ENCODE measurements at places on chromosomes 11 and 22.

- DNase-seq: no peak
These were observed 1.3 kb downstream of the FAM180B start for GRCh38 chr11:47587723-47588326.

GRCh38 chr11:31809857-31810778, 1.0 kb downstream of the PAX6 start:
- no peak for DNase-seq

DNA sequence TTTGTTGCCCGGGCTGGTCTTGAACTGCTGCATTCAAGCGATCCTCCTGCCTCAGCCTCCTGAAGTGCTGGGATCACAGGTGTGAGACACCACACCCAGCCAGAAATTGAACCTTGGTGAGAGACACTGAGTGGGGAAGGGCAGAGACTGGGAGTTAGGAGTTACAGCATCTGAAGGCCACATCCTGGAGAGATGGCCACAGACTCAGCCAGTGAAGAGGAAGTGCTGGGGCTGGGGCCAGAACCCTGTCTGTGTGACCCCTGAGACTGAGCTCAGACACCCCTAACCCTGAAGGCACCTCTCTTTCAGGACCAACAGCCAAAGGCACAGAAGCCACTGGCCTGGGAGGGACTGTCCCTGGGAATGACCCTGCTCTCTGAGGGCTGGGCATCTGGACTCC, 33.8 kb downstream of the TXN2 start:
- DNase-seq: no peak

DNA sequence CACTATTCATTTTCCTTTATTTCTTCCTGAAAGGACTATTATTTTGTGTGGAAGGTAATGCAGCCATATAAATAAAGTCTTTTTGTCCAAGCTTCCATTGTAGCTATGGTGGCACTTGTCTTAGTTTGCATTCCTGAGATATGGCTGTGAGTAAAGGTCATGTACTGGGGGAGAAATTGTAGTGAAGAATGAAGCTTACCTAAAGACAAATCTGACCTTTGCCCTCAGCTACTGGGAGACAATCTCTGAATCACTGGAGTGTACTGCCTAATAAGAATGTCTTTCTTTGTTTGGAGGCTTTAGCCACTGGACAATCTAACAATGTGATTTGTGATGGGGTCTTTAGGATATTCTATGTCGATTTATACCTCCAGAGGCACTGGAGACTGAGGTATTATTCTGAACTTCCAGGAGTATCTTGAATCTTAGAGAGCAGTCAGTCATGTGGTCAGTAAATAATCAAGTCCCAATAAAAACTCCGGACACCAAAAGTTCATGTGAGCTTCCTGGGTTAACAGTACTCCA, 39.7 kb upstream of the OR5AK2 start:
- DNase-seq: no peak

DNA sequence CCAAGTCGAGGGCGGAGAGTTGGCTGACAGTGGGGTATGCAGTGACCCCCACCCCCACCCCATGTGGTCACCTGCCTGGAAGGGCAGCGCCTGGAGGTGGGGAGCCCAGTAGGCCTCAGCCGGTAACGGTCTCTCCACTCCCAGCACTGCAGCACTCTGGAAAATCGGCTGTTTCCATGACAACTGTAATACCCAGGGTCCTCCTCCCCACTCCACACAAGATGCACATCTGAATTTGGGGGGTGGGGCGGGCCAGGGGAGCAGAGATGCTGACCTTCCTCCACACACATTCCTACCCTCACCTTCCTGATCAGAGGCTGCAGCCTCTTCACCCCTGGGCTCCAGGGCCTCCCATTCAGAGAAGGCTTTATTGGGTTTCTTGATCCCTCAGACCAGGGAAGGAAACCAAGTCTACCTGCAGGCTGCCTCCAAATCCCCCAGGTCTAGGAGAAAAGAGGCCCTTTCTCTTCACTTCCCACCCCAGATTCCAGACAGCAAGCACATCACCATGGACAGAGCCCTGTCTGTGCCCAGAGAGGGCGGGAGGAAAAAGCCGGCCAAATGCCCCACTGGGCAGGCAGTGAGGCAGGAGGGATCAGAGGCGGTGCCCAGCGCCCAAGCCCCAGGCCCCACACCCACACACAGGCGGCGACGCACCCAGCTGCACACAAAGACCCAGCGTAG, 46.5 kb downstream of the SLC22A12 start:
- no peak for DNase-seq

DNA sequence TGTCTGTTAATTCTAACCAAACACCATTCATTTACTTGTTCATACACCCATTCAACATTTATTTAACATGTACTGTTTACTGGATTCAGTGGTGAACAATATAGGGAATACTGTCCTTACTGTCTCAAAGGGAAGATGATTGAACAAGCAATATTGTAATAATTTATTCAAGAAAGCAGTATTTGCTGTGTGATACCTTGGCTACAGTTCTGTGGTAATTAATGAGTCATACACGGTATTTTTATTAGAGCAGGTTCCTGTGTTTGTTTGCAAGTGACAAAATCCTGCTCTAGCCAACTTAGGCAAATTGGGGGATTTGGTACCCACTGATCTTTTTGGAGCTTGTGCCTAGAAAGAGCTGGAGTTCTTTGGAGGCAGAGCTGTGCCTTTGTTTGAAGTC, 15.7 kb downstream of the PIH1D2 start:
- no peak for DNase-seq

- DNase-seq: no peak
These were observed 66.6 kb upstream of the OPCML start for GRCh38 chr11:133598906-133599305.

DNA sequence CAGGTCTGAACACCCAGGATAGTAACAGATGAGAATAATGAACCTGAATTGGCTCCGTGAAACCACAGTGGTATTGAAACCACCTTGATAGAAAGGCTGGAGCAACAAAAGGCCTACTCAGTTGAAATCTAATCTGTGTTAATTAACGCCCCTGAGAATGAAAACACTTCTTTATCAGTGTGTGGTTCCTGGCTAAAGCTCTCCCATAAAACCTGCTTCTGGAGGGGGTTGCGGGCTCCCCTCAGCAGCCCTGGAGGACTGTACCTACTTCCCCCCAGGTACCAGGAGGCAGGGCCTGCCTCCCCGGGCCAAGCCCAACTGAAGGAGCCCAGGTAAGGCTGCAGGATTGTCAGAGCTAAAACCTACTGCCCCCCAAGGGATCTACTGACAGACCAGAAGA, 54.6 kb downstream of the PLEKHA7 start:
- no peak for DNase-seq

DNA sequence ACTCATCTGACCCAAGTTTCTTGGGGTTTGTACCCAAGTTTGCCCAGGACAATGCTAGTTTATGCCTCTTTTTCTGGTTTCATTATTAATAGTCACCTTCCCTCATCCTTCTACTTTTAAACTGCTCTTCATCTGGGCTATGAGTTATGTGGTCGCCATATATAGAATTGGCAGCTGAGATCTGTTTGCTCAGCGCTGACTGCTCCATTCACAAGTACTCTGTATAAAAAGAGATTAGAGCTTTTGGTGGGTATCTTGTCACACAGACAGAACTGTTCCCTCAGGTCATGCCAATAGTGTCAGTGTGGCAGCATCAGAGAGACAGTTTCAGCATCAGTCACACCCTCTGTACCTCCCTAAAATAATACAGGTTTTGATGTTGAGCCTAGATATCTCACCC, 326.0 kb downstream of the RAB38 start:
- DNase-seq: no peak

GRCh38 chr22:43570531-43571165, 158.8 kb downstream of the MPPED1 start:
- no peak for DNase-seq

GRCh38 chr22:38259370-38259769, 13.4 kb downstream of the TMEM184B start:
- DNase-seq: no peak

- DNase-seq: no peak
These were observed 59.9 kb downstream of the SLC1A2 start for GRCh38 chr11:35359321-35360054.

GRCh38 chr22:20117633-20118299, 740 bp upstream of the TRMT2A start:
- peak; percentile 81 for DNase-seq

- DNase-seq: no peak
These were observed 55.6 kb upstream of the CCND1 start for GRCh38 chr11:69585385-69585784.

DNA sequence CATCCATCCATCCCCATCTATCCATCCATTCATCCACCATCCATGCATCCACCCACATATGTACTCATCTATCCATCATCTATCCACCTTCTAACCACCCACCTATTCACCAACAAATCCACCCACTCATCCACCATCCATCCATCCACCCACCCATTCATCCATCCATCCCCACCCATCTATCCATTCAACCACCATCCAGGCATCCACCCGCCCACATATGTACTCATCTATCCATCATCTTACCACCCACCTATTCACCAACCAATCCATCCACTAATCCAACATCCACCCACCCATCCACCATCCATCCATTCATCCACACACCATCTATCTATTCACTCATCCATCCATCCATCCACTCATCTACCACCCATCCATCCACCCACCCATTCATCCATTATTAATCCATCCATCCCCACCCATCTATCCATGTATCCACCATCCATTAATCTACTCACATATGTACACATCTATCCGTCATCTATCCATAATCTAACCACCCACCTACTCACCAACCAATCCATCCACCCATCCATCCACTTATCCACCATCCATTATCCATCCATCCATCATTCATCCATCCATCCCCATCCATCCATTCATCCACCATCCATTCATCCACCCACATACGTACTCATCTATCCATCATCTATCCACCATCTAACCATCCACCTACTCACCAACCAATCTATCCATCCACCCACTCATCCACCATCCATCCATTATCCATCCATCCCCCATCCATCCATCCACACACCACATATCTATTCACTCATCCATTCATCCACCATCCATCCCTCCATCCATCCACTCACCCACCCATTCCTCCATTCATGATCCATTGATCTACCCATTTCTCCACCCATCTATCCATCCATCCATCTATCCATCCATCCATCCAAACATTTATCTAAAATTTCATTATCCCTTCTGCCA, 940.0 kb downstream of the BRD1 start:
- DNase-seq: no peak

GRCh38 chr11:100865443-100866065, 178.5 kb downstream of the ARHGAP42 start:
- DNase-seq: no peak

DNA sequence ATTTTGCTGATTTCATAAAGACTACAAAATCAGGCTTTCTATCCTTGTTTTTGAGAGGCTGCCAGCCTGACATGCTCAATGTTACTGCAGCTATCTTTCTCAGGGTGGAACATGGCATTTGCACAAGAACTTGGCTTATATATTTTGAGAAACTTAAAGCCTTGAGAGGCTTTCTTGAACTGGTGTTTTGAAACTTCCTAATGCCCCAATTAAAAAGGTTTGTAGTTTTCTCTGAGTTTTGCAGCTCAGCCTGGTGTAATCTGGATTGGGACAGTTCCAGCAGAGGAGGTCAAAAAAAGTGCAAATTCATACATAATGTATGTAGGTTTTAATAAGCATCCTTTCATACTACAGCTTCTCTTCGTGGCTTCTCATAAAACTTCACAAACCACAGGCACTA, 223.4 kb downstream of the FAM76B start:
- DNase-seq: no peak

DNA sequence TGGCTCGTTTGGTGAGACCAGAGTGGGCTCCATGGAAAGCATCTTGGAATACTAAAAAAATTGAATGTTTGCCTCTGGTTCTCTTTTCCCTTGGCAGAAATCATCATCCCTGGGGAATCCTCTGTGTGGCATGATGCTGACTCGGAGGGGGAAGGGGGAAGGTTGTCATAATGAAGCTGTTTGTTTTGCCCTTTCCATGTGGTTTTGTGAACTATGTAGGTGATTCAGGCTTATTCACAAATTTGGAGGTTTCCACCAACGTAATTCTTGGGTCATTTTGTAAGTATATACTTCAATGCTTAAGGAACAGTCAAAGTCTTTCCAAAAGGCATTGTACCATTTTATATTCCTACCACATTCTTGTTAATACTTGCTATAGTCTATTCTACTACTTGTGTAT, 754.0 kb upstream of the FAT3 start:
- no peak for DNase-seq

- DNase-seq: no peak
These were observed 377.3 kb downstream of the FAM181B start for GRCh38 chr11:82356316-82356715.

DNA sequence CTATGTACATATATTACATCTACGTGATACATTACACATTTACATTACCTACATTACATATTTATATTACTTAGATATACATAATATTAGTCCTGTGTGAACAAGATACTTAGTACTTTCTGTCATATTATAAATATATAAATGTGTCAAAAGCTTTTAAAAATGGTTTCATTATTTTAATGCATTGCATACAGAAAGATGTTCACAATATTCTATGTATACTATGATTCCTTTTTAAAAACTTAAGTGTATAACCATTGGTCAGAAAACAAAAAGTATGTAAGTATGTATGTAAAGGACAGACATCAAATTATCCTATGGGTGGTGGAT, 647 bp upstream of the ZW10 start:
- no peak for DNase-seq

DNA sequence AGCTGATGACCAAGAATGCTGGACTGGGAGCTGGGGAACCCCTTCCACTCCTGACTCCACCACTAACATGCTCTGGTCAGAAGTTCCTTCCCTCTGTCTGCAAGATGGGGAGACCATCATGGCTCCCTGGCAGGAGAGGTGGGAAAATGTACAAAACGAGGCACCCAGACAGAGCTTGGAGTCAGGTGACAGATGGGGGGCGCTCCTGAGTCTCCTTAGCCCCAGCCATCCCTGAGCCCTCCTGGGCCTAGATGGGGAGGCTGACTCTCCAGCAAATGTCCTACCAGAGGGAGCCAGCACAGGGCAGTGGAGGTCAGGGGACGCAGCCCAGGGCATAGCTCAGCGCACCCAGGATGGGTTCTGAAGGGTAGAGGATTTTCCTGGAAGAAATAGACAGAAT, 20.0 kb downstream of the KCNJ4 start:
- no peak for DNase-seq

DNA sequence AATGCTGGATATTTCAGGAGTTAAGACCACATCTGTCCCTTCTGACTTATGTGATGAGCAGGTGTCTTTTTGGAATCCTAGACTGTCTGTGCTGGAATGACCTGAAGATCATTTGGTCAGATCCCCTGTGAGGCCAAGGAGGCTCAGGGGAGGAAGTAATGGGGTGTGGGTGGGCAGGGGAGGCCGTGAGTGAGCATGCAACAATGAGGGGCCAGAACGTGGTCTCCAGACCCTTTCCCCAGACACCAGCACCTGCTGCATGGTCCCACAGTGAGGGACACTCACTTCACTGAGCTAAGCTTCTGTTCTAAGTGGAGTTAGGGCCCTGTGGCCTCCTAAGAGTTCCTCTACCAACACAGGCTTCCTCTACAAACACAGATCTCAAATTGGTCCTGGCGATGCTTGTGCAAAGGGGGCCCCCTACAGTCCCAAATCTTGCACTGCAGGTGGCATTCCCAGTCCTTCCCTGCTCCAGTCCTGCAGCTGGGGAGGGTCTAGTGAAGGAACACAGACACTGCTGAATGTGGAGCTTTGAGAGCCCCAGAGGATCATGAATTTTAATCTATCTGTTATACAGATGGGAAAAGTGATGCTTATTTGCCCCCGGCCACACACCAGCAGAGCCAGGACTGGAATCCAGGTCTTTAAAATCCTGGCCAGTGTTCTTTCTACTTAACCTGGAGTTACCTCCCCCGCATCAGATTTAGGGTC, 7.4 kb downstream of the USP2 start:
- DNase-seq: peak; percentile 75

- DNase-seq: no peak
These were observed 271.4 kb upstream of the NCAM1 start for GRCh38 chr11:112689851-112690250.

Measured in activated T-cell treated with anti-CD3 and anti-CD28 coated beads, Interleukin-2, amount 50 U/mL, for 72 hours (primary cell).